ENCODE measurements at places on chromosomes 5 and 9. TPM values are rescaled to one million over a fixed set of nuclear protein-coding genes. Genes with fewer than 3 reads are reported as not detected.

Gene RPL35
- total RNA-seq: 1,657 TPM

Gene HDHD3
- total RNA-seq: 14.6 TPM

Gene LEAP2
- 0.47 TPM for total RNA-seq

Gene ARSI
- total RNA-seq: not detected

Gene RASGRF2
- total RNA-seq: 32.3 TPM

Gene SAXO1
- total RNA-seq: not detected

Gene FAM193B
- 167 TPM for total RNA-seq

Gene ENG
- total RNA-seq: 6.4 TPM

Gene IL17B
- total RNA-seq: not detected

Gene AMBP
- total RNA-seq: not detected

Gene MARVELD2
- total RNA-seq: 0.26 TPM

Gene ADAMTS13
- total RNA-seq: 1.1 TPM

Gene LCN10
- total RNA-seq: 0.90 TPM

Gene QRFP
- total RNA-seq: not detected

Gene OSTF1
- 95.1 TPM for total RNA-seq

Gene TAF11L12
- total RNA-seq: not detected

Gene FGFR4
- 3.8 TPM for total RNA-seq

Gene PCDHA12
- total RNA-seq: not detected

Gene SPOCK1
- total RNA-seq: not detected

Gene EIF4E1B
- not detected for total RNA-seq

Gene CRAT
- total RNA-seq: 12.9 TPM

Gene EPB41L4B
- total RNA-seq: not detected

Gene NUTM2F
- total RNA-seq: not detected

Gene SPARC
- total RNA-seq: 12.5 TPM

Gene ARHGEF28
- total RNA-seq: 0.16 TPM

Gene CCIN
- total RNA-seq: 1.4 TPM

Gene PTPN3
- total RNA-seq: not detected

Gene PCDHB13
- not detected for total RNA-seq

Gene BARX1
- not detected for total RNA-seq

Gene SVEP1
- 0.17 TPM for total RNA-seq

Gene JAKMIP2
- total RNA-seq: 4.1 TPM

Gene FOXD4L3
- not detected for total RNA-seq

Gene OLFML2A
- not detected for total RNA-seq

Gene NLN
- total RNA-seq: 2.3 TPM

Gene MOB3B
- 0.42 TPM for total RNA-seq

Gene FOXI1
- total RNA-seq: 0.18 TPM

Gene GARIN3
- not detected for total RNA-seq

Gene SLC34A1
- total RNA-seq: 0.40 TPM

Gene CCL21
- total RNA-seq: not detected

Gene SLC6A18
- total RNA-seq: not detected

Gene ZNF618
- total RNA-seq: 1.7 TPM

Gene ZNF454
- not detected for total RNA-seq

Gene GLRA1
- total RNA-seq: not detected

Gene FOXD4L6
- not detected for total RNA-seq

All from T-helper 17 cell (primary cell).